H9 (cell line): ENCODE measurements at places on chromosomes 16 and 17.

GRCh38 chr17:63258785-63259184 is 187.3 kb downstream of the CYB561 start:
- H3K4me3 ChIP-seq = no peak overlapping the region
- H3K36me3 ChIP-seq = no peaks in the 10 kb centered on the region
- no peaks in the 10 kb centered on the region for H3K27me3 ChIP-seq
- no peaks in the 10 kb centered on the region for H3K4me1 ChIP-seq
- H3K27ac ChIP-seq = no peak overlapping the region

DNA sequence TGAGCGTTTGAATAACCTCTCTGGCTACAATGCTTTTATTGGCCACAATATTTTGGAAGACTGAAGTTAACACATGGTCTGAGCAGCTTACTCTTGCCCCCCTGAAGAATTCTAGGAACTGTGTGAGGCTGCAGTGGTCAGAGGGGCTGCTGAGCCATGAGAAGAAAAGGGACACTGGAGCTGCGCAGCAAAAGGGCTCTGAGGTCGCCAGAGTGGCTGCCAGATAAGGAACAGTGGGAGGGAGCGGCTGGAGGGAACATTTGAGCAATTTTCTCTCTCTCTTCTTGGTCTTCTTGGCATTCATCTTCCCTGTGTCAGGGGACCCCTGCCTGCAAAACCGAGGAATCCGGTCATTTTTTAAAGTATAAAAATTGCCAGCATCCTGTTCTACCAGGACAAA is 66.1 kb downstream of the CPPED1 start:
- peaks cover 15% of the 10 kb centered on the region for H3K36me3 ChIP-seq
- H3K4me1 ChIP-seq = no peaks in the 10 kb centered on the region; the same call in 1 of the 2 replicates
- H3K4me3 ChIP-seq = no peak overlapping the region
- H3K27ac ChIP-seq = no peak overlapping the region

- peaks cover 48% of the 10 kb centered on the region for H3K36me3 ChIP-seq
- no peak overlapping the region for H3K27ac ChIP-seq
- H3K4me1 ChIP-seq = no peaks in the 10 kb centered on the region
- DNase-seq = no peak
- no peaks in the 10 kb centered on the region for H3K27me3 ChIP-seq
Observed at GRCh38 chr17:38917259-38917658, 8.2 kb upstream of the LASP1NB start.

DNA sequence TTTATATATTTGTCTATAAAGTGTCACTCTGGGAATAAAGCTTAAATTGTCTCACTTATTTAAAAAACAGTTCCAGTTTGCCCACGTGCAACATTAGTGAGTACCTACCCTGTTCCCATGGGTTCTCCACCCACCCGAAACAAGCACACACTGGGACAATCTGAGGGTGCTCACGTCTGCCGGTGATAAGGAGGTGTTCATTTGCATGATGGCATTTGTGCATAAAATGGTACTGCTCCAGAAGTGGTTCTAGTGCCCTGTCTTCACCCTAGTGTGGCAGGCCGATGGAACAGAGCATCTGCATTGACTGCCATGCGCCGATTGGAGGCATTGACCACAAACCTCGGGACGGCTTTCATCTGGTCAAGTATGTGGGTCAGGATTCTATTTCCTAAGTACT is 35.6 kb upstream of the ENDOV start:
- no peaks in the 10 kb centered on the region for H3K27me3 ChIP-seq
- no peak overlapping the region for H3K27ac ChIP-seq
- H3K4me1 ChIP-seq = no peaks in the 10 kb centered on the region
- no peak overlapping the region for H3K4me3 ChIP-seq
- DNase-seq = no peak

GRCh38 chr17:44318077-44318892 is 6.3 kb downstream of the SLC25A39 start:
- H3K4me1 ChIP-seq = no peaks in the 10 kb centered on the region
- peaks cover 47% of the 10 kb centered on the region for H3K36me3 ChIP-seq
- H3K27ac ChIP-seq = no peak overlapping the region

DNA sequence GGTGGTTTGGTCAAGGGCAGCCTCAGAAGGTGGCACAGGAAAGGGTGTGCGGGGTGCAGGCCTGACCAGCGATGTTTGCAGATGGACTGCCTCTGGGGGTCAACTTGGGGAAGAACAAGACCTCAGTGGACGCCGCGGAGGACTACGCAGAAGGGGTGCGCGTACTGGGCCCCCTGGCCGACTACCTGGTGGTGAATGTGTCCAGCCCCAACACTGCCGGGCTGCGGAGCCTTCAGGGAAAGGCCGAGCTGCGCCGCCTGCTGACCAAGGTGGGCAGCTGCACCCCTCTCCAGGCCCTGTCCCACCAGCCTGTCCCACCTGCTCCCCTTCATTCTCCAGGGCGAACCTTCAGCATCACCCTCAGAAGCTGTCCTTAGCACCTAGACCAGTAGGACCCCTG is 12.5 kb downstream of the DHODH start:
- no peak overlapping the region; the same call in 2 of the 3 replicates for H3K4me3 ChIP-seq
- peaks cover 22% of the 10 kb centered on the region; the same call in 2 of the 3 replicates for H3K36me3 ChIP-seq
- H3K27me3 ChIP-seq = no peaks in the 10 kb centered on the region
- peak; percentile 80 for DNase-seq
- no peaks in the 10 kb centered on the region for H3K4me1 ChIP-seq

DNA sequence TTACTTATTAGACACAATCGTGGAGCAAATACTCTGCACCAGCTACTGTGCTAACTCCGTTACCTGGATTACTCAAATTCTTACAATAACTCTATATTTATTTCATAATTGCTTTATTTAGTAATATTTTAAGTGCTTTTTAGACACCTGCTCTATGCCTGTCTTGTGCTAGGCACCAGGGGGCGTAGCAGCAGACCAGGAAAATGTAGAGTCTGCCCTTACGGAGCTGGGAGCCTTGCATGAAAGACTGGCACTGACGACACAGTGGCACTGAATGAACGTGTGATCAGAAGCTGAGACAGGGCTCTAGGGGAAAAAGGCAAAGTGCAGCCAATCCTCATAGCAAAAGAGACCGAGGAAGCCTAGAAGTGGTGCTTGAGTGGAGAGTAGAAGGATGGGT is 486.5 kb downstream of the CDH13 start:
- H3K27ac ChIP-seq = no peak overlapping the region
- H3K36me3 ChIP-seq = no peaks in the 10 kb centered on the region
- H3K4me3 ChIP-seq = no peak overlapping the region
- peak; percentile 71 for DNase-seq
- no peaks in the 10 kb centered on the region for H3K27me3 ChIP-seq

GRCh38 chr16:53583401-53583800 is 80.4 kb upstream of the AKTIP start:
- no peaks in the 10 kb centered on the region for H3K4me1 ChIP-seq
- no peak for DNase-seq

GRCh38 chr17:30236766-30237165 is 1.3 kb upstream of the SLC6A4 start:
- peak overlapping the region; percentile 70; the same call in 2 of the 3 replicates for H3K4me3 ChIP-seq
- peaks cover 33% of the 10 kb centered on the region; the same call in 1 of the 2 replicates for H3K27me3 ChIP-seq
- no peaks in the 10 kb centered on the region for H3K4me1 ChIP-seq

DNA sequence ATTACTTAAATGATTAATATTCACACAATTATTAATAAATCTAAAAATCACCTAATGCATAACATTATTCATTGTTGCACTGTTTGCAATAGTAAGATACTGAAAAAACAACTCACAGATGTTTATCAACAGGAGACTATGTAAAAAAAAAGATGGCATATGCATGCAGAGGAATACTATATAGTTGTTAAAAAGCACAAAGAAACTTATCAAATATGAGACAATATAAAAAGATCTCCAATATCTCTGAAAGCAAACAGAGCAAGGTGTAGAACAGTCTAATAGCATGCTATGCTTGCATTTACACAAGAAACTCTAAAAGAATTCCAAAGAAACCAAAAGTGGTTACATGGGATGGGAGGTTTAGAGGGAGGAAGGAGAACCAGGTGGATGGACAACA is 3.7 kb downstream of the RNF157 start:
- H3K27ac ChIP-seq = no peak overlapping the region
- H3K4me1 ChIP-seq = no peaks in the 10 kb centered on the region
- H3K36me3 ChIP-seq = no peaks in the 10 kb centered on the region
- H3K4me3 ChIP-seq = no peak overlapping the region
- peaks cover 6% of the 10 kb centered on the region for H3K27me3 ChIP-seq

DNA sequence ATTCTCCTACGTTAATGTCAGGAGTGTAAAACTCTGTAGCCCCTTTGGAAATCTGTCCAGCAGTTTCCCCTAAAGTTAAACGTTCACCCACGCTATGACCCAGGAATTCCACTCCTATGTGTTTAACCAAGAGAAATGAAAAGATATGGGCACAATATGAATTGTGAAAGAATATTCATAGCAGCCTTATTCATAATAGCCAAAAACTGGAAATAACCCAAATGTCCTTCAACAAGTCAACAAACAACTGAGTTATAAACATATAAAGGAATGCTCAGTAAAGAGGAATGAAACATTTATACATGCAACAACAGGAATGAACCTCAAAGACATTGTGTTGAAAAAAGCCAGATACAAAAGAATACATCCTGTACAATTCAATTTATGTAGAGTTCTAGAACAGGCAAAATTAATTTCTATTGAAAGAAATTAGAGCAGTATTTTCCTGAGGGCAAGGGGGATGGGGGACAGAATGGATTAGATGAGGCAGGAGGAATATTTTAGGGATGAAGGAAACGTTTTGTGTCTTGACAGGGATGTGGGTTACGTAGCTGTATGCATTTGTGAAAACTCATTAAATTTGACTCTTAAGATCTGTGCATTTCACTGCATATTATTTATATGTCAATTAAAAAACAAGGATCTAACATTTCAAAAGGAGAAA is 286.7 kb upstream of the CDH5 start:
- H3K27me3 ChIP-seq = no peaks in the 10 kb centered on the region
- H3K4me1 ChIP-seq = peaks cover 7% of the 10 kb centered on the region; the same call in 1 of the 2 replicates
- no peak for DNase-seq
- no peak overlapping the region for H3K27ac ChIP-seq

DNA sequence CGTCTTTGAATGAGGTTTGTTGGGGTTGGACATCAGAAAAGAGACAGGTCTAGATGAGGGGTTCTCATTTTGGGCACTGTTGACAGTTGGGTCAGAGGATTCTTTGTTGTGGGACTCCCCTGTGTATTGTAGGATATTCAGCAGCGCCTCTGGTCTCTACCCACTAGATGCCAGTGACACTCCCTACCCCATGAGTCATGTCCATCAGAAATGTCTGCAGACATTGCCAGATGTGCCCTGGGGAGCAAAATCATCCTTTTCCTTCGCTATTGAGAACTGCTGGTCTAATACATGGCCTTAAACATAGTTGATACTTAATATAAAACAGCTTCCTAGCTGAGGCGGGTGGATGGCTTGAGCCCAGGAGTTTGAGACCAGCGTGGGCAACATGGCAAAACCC is 3.1 kb downstream of the ABAT start:
- no peak overlapping the region for H3K4me3 ChIP-seq
- DNase-seq = no peak
- H3K27ac ChIP-seq = no peak overlapping the region
- no peaks in the 10 kb centered on the region; the same call in 1 of the 2 replicates for H3K27me3 ChIP-seq

DNA sequence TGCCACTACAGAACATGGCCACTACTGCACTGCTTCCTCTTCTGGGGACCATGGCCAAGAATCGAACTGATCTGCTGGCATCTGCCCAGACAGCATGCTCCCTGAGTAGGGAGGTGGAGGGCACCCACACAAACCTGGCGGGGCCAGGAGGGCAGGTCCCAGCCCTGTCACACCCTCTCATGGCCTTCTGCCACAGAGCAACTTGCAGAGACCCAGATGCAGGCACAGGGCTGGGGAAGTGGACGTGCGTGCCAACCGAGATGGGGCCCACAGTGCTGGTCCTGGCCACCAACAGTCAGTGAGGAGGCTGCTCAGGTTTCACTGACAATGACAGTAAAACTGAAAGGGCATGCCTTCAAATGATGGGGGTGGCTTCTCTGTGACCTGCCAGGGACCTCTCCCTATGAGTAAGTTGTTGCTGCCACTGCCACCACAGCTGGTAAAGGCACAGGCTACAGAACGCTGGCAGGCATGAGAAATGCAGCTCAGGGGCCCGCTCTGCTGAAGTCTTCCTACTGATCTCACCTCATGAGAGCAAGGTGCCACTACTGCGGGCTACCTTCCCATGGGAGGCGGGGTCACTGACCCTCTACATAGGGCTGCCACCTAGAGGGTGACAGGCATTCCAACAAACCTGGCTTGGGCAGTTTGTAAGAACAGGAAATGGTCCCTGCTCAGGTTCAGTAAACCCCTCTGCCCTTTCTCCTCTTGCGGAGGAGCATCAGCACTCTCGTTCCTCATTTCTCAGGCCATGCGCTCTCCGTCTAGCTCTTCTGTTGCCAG is 15.5 kb downstream of the HIC1 start:
- H3K27ac ChIP-seq = no peak overlapping the region
- no peak overlapping the region for H3K4me3 ChIP-seq
- peak; percentile 86 for DNase-seq
- no peaks in the 10 kb centered on the region for H3K4me1 ChIP-seq

- H3K27me3 ChIP-seq = no peaks in the 10 kb centered on the region
- no peak overlapping the region for H3K27ac ChIP-seq
- DNase-seq = no peak
- no peaks in the 10 kb centered on the region for H3K36me3 ChIP-seq
Observed at GRCh38 chr17:58956997-58957724, 149.5 kb downstream of the TRIM37 start.

DNA sequence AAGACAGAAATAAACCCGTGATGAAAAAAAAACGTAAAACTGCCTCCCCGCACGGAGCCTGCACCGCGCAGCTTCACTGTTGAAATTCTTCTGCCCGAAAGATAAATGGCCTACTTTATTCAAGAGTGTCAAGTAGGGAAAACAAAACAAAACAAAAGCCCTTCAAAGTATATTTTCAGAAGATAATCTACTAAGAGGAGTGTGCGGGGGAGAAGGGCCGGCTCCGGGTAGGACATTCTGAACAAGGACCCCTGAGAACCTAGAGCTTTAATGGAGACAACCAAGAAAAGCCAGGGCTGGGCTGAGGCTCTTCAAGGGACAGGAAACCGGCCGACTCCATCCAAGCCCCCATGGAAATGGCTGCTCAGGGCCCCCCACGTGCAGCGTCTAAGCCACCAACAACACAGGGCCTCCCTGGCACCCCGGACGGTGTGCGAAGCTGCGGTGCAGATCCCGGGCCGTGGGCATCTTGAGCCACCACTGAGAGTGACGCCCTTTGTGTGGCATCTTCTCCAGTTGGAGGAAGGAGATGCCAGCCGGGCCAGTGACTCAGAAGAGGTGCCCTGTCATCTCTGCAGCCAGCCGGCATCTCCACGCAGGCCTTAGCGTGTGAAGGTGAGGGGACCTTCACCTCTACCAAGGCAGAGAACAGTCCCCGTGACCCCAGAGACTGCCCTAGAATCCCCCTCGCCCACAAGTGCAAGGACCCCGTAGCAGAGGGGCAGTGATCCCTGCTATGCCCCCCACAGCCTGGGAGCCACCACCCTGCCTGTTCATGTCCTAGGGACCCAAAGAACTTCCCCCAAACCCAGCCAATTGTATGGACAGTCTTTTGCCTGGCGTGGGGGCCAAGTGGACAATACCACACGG is 250.8 kb downstream of the C16orf95 start:
- H3K27me3 ChIP-seq = no peaks in the 10 kb centered on the region
- H3K4me3 ChIP-seq = no peak overlapping the region
- no peak for DNase-seq
- H3K4me1 ChIP-seq = peaks cover 3% of the 10 kb centered on the region
- no peak overlapping the region for H3K27ac ChIP-seq
